ENCODE measurements at places on chromosomes 1 and 21.
A peak's percentile ranks its signal among the peaks of the same experiment; 100 is the strongest.

DNA sequence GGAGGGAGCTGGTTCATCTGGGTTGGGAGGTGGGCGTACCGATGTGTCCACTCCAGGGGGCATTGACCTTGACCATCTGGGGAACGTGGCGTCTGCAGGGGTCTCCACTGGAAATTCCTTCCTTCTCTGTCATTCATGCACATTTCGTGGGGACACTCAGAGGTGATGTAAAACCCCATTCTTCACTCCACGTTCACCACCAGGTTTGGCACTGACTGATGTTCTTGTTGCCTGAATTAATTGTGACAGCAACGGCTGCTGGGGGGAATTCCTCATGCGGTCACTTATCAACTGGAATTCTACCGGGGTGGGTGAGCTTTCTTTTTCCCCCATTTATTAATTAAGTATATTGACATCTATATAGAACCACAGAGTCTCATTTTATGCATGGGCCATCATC is 18.1 kb upstream of the POFUT2 start:
- no peak for DNase-seq

GRCh38 chr1:109849655-109850054 is 61.0 kb upstream of the CSF1 start:
- no peak for DNase-seq

DNA sequence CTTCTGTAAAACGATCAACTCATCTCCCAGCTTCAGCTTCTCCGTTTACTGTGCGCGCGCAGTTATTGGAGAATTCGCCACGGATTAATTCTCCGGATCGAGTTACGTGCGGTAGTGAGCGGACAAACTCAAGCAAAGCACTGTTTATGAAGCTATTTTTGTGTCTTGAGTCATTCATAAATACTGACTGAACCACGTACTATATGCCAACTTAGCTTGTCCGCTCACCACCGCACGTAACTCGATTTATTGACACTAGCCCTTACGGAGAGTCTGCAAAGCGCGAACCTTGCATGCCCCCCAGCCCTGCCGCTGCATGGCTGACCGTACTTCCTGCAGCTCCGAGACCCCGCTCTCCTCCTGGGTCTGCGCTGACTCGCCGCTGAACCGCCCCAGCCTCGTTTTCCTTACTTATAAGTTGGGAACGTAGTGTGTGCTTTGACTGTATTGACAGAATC is 773 bp downstream of the CHD1L start:
- DNase-seq = no peak

- DNase-seq = no peak
Measured at GRCh38 chr21:42565206-42565810, 51.7 kb downstream of the SLC37A1 start.

DNA sequence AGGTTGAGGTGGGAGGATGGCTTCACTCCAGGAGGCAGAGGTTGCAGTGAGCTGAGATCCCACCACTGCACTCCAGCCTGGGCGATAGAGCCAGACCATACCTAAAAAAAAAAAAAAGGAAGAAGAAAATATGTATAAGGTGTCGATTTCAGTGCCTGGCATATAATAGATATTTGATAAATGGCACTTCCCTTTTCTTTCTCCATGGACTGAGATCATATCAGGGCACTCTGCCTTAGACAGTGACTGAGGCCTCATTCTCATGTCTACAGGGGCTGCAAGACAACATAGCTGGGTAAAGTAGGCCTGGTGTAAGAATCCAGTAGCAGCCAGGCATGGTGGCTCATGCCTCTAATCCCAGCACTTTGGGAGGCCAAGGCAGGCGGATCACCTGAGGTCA is 21.2 kb downstream of the PCAT6 start:
- DNase-seq = no peak

GRCh38 chr1:35120458-35121133 is 41.4 kb downstream of the ZMYM1 start:
- DNase-seq = no peak

DNA sequence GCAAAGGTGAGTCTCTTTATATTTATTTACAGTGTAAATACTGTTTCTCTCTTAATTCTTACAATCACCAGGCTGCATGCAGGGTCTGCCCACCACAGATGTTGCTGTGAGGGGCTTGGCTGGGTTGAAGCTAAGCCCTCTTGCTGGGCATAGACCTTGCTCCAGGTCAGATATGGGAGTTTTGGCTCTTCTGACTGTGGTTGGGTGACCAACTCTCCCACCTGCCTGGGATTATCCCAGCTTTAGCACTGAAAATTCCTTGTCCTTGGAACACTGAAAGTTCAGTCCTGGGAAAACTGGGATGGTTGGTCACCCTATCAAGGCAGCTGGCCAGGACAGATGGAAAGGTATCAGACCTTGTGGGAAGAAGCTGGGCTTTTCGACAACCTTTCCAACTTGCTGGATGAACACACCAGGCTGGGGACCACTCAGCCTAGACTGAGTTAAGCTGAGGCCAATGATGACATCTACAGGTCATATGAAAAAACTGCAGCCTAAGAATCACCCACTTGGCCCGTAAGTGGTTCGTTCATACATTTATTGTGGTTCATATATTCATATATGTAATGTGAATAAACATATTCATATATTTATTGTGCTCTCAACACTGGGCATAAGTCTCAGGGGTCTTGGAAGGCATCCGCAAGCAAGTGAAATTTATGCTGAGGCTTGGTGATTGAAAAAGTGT is 26.6 kb upstream of the HPDL start:
- DNase-seq = peak; percentile 65
